ENCODE measurements at places on chromosomes 1 and 21. TPM values are rescaled to one million over a fixed set of nuclear protein-coding genes. Genes with fewer than 3 reads are reported as not detected.
A peak's percentile ranks its signal among the peaks of the same experiment; 100 is the strongest.

DNA sequence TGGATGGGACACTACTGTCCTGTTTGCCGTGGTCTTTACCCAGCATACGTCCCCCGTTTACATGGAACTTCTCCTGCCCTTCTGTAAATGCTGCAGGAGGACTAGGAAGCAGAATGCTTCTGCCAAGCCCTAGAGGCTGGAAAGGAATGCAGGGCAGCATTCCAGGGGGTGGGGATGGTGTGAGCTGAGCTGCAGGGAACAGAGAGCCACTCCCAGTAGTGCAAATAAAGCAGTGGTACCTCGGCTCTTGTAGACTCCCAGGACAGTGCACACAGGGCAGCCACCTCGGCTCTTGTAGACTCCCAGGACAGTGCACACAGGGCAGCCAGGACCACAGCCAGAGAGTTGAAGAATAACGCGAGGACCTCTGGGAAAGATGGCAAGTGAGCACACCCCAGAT is 35.4 kb downstream of the PTPRU start:
- DNase-seq: peak; percentile 54

The C8B gene
- not detected for total RNA-seq

The AGBL4 gene
- total RNA-seq: not detected

GRCh38 chr1:7373876-7374562 is 397.1 kb upstream of the VAMP3 start:
- DNase-seq: no peak
